ENCODE measurements at places on chromosomes 1 and 21.

DNA sequence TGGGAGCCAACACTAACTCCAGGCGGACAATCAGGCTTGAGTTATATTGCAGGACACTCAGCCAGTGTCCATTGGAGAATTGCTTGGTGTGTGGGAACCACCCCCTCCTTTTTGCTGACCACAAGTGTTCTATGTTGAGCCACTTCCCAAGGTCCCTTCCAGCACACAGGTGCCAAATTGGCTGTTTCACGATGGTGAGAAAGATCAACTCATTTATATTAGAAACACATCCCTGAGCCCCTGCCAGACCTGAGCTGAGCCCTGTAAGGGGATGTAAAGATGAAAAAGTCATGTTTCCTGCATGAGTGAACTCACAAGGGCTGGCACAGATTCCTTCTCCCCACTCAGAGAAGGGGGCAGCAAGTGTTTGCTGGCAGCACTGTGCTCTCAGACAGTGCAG is 96.5 kb downstream of the KCNN3 start:
- DNase-seq: no peak

DNA sequence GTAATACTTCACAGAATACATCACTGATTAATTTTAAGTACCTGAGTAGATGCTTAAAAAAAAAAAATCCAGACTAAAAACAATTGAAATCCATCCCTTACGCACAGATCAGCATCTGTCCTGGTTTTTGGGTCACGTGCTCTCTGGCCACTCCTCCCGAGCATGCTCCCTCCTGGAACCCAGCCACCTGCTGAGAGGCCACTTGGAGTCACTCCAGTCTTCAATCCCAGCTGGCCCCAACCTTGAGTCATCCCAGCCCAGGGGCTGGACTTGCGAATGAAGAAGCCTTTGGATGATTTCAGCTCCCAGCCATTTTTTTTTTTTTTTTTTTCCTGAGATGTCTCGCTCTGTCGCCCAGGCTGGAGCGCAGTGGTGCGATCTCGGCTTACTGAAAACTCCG is 8.9 kb downstream of the MAP1LC3C start:
- peak; percentile 98 for DNase-seq

- peak; percentile 89 for DNase-seq
Observed at GRCh38 chr1:77319036-77319705, 37.4 kb downstream of the AK5 start.

DNA sequence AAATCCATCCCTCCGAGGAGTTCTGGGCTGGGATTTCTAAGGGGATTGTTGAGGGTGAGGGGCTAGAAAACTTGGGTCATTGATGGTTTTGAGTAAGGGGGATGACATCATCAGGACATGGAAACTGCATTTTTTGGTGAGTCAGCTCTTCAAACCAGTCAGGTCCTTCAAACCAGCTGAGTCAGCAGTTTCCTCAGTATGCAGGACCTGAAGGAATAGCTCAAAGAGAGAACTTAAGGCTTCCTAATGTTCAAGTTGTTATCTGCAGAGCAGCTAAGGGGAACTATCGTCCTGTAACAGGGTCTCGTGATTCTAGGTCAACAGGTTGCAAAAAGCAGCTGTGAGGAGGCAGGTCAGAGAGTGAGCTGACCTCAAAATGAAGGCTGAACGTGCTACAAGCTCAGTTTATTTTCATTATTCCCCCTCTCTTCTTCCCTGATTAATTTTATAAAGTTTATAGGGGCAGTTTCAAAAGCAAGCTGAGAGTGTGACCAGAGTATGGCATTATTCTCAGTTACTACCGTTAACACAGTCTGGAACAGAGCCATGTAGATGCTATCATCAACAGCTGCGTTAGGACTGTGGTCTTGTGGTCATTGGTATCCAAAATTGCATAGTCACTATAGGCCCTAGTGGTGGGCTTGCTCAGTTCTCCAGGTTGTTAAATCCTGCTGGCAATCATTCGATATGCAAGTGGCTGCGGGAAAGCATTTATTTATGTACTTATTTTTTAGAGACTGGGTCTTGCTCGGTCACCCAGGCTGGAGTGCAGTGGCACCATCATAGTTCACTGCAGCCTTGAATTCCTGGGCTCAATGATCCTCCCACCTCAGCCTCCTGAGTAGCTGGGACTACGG is 10.7 kb upstream of the SDC3 start:
- DNase-seq: peak; percentile 93

DNA sequence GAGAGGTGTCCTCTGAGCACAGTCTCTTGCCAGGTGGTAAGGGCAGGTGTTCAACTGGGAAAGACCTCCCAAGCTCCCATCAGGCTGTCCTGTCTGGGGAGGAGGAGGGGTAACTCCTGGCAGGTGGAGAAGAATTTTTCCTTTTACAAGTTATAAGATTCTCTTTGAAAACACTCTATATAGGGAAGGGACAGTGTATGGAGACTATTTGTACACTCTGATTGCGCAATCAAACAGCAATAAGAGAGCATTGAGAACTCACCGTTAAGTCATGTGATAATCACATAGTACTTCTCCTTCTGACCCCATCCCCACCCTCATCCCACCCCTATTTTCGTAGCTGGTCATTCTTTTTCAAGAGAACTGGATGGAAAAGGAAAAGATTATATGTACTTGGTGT is 179.3 kb upstream of the ZNF644 start:
- no peak for DNase-seq

DNA sequence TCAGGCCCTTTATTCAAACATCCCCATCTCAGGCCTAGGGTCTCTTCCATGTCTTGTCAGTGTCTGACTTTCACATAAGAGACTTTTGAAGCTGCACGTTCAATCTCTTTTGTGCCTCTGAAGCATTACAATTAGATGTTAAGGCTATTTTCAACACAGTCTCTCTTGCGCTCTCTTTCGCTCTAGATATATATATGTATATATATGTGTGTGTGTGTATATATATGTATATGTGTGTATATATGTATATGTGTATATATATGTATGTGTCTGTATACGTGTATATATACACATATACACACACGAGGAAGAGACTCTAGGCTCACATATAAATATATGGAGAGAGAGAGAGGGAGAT is 162.5 kb upstream of the RNPC3 start:
- no peak for DNase-seq

DNA sequence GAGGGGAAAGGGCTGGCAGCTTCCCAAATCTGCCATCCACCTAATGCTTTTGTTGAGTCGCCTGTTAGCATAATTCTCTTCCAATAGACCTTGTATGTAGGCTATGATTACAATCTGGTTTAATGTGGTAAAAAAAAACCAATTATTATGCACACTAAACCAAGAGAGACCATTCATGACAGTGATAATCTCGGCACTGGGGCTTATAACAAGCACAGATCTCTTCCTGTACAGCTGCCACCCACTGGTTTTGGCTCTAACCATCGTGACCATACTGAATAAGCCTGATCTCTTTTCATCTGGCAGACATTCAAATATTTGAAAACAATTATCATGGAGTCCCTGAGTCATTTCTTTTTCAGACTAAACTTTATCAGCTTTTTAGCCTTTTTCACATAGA is 12.0 kb upstream of the SYT14 start:
- DNase-seq: peak; percentile 92

- no peak for DNase-seq
Observed at GRCh38 chr1:84969489-84970250, 27.2 kb downstream of the MCOLN2 start.

GRCh38 chr1:41863718-41864117 is 55.0 kb downstream of the HIVEP3 start:
- no peak for DNase-seq

DNA sequence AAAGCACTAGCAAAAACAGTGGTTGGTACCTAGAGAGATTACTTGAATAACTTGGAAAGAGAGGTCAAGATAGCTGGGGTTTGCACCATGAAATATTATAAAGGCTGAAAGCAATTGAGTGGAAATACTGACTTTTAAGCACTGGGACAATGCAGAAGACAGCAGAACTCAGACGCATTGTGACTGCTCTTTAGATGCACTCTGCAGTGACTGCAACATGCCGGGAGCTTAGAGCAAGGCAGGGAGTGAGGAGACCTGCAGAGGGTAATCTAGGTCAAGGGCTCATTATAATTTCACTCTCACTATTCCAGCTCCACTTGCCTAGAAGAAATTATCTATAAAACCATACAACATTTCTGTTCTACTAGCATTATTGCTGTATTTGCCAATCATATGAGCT is 36.6 kb downstream of the OLFM3 start:
- no peak for DNase-seq

GRCh38 chr1:33005117-33005837 is 31.4 kb downstream of the AK2 start:
- DNase-seq: no peak

DNA sequence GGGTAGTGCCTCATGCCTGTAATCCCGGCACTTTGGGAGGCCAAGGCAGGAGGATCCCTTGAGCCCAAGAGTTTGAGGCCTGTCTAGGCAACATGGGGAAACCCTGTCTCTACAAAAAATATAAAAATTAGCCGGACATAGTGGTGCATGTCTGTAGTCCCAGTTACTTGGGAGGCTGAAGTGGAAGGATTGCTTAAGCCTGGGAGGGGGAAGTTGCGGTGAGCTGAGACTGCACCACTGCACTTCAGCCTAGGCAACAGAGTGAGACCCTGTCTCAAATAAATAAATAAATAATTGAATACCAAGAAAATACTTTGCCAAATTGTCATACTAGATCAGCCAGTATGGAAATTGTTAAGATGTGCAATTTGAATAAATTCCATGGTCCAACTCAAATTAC is 5.9 kb upstream of the RBBP5 start:
- no peak for DNase-seq

DNA sequence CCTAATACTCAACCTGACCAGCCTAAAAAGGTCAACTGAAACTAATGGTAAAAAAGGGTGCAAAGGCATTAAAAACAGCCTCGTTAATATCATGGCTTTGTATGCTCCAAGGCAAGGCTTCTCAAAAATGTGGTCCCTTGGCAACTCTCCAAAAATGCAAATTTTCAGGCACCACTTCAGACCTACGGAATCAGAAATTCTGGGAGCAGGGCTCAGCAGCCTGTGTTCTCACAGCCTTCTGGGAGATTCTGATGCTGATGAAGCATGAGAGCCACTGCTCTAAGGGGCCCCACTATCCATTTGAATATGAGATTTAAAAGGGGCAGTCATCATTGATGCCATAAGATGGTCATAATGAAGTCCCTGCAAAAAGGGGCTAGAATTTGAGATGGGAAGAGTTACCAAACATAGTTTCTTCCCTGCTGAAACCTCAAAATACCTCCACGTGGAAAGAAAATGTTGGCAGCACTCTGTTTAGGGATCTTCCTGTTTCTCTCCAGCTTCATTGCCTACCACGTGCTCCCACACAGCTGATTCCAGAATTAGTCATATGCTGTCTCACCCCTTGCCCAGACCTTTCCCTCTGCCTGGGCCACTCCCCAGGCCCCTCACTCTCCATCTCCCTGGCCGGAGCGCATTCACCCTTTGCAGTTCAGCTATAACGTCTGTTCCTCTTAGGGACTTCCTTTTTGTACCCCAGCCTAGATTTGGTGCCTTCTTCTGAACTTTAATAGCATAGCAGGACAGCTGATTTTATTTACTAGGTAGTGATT is 46.7 kb downstream of the PHC2 start:
- DNase-seq: peak; percentile 83

DNA sequence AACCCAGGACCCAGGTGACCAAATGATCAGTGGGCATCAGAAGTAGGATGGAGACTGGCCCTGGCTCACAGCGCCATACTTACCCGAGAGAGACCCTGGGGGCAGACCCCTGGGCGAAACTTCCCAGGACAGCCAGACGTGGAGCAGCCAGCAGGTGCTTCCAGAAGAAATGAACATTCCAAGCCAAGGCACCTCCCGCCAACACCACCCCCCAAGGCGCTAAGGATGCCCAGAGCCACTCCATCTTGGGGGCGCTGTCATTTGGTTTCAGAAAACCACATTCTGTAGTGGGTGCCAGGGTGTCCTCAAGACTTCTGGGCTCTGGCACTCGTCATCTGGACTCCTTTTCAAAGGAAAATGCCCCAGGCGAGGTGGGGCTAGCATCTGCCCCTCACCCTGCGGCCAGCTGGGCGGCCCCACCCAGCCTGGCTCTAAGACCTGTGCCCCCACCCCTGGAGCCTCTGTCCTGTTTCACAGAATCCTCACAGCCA is 98.8 kb downstream of the RIPK4 start:
- DNase-seq: no peak

- no peak for DNase-seq
Observed at GRCh38 chr1:215375381-215375780, 191.7 kb upstream of the KCTD3 start.

DNA sequence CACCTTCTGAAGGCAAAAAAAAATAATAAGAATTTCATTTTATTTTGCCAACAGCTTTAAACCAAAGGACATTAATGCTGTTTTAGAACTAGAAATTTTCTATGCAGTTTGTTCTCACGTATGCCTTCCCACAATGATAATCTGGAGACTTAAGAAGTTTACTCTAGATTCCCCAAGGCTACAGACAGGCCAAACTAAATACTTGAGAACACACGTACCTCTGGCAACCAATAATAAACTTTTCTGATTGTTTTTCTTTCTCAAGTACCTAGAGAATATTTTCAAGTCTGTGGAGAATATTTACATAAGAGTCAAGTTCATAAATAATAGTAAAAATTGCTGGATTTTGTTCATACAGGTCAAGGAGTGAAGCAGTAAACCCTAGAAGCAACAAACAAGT is 15.9 kb downstream of the CLDN8 start:
- DNase-seq: no peak

GRCh38 chr1:83828456-83828855 is 170.5 kb downstream of the TTLL7 start:
- no peak for DNase-seq

DNA sequence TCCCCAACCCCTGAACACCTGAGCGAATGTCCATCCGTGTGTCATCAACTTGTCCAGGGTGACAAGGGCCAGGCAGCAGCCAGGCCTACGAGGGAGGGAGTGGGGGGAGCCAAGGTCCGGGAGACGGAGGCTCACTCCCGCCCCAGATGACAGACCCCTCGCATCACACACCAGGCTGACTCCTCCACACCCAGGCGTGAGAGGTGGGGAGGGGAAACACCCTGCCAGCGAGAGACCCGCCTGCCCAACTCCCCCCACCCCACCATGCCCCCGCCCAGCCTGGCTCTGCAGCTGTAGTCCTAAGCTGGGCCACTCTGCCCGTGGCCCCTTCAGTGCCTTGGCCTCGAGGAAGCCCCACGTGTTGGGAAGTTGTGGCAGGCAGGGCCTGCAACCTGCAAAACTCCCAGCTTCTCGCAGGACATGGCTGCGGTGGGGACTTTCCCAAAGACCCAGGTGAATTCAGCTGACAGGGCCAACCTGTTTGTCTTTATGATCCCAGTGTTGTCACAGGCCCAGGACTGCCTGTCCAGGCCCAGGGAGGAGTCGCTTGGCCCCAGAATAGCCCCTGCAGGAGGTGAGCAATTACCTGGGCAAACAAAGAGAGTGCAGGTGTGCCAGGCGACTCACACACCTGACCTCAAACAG is 62.9 kb downstream of the RIPK4 start:
- no peak for DNase-seq

- DNase-seq: peak; percentile 75
Observed at GRCh38 chr1:94792473-94793295, 27.5 kb upstream of the SLC44A3 start.

GRCh38 chr21:35573472-35574374 is 486.6 kb downstream of the SETD4 start:
- DNase-seq: peak; percentile 27

Data from LHCN-M2 (cell line).